NCI-H1105 (cell line): ENCODE measurements at places on chromosomes 2 and 18.

DNA sequence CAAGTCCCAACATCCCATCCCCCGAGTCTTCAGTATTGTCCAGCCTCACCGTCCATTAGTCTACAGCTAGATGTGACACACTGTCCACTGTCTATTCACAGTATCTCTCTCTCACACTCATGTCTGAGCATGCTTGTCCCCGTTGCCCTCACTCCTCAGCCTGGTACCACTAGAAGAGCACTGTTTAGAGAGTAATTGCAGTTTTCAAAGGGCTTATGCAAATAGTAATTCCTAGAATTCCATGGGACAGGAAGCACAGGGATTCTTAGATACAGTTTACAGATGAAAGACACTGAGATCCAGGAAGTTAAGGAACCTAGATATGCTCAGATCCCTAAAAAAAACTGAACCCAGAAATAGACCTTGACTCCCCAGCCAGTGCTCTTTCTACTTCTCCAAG, 125.5 kb downstream of the MYO5B start:
- no peak for DNase-seq

GRCh38 chr18:71485611-71486010, 1058.5 kb downstream of the CBLN2 start:
- no peak for DNase-seq

DNA sequence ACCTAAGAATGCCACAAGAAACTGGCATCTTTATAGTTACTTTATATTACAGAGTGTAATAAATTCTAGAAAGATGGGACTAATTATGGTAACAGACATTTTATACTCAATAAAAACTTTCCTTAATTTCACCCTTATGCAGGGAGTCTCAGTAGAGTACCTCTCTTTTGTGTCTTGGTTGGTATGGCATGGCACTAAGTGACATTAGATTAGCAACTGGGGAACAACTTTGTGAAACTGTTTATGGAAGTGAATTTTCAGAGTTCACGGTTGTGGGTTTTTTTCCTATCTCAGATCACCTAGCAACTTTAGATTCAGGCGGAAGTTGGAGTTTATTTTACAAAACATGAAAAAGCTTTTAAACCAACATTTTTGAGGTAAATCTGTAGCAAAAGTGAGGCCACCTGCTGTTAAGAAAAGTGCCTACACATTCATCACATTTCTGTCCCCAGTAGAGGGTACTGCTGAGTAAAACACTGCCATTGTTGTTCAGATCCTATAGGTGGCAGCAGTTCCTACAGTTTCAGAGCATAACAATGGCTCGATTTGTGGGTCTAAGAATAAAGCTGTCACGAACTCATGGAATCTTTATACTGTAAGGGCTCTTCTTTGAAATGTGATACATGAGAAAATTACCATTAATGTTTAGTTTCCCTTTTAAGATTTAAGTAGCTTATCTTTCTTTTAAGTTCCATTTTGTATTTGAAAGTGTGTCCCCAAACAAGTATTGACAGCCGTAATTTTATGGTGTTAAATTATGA, 117.6 kb downstream of the CAMKMT start:
- peak; percentile 66 for DNase-seq

DNA sequence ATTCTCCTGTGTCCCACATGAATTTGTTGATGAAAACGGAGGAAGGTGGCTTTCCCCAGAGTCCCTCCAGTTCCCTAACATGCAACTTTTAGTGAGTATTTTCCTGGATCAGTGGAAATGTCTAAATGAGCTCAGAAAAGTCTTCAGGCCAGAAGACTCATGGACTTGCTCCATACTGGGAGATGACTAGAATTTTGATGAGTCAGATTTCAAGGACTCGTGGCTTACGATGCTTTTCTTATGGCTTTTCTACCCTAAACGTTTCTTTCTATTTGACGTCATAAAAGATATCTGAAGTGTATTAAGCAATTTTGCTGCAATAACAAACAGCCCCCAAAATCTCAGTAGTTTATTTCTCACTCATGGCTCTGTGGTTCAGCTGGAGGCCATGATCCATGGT, 397.6 kb downstream of the FBXO15 start:
- DNase-seq, result no peak

DNA sequence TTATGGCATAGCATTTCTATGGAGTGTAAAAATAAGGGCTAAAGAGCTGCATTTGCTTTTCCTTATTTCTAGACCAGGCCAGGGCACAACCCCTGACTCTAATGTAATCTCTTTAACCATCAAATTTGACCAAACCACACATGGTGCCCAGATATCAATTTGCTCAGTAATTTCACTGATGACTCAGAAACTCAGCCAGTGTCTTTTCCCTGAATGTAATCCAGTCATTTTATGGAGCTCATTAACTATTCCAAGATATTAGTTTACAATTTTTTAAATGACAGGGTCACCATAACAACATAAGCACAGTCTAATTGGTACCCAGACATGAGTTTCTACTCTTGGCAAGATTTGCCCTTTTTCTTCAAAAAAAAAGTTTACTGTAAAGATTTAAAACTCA, 270.8 kb upstream of the AGAP1 start:
- no peak for DNase-seq

- DNase-seq, result no peak
Measured at GRCh38 chr2:28406276-28407096, 13.8 kb downstream of the FOSL2 start.
